Caco-2 (cell line): ENCODE measurements at places on chromosomes 3 and 15. TPM values are rescaled to one million over a fixed set of nuclear protein-coding genes. Genes with fewer than 3 reads are reported as not detected.

CD276 gene
- 70.5 and 74.2 TPM in 2 replicates for total RNA-seq

ZNF639 gene
- 28.6 TPM in 2 replicates for total RNA-seq

ANKRD34C gene
- total RNA-seq, result not detected in 2 replicates

CPB1 gene
- total RNA-seq, result not detected in 2 replicates

LPCAT4 gene
- total RNA-seq, result 35.3 and 37.9 TPM in 2 replicates

DYNLT2B gene
- total RNA-seq, result 10.8 and 12.1 TPM in 2 replicates

ALDH1A3 gene
- 3.9 and 6.6 TPM in 2 replicates for total RNA-seq

CYP8B1 gene
- not detected in 2 replicates for total RNA-seq

SPTSSB gene
- total RNA-seq, result 45.9 and 51.6 TPM in 2 replicates

TPRG1 gene
- 1.5 and 1.6 TPM in 2 replicates for total RNA-seq

LMAN1L gene
- total RNA-seq, result not detected in 2 replicates

ALPK3 gene
- 0.43 and 0.95 TPM in 2 replicates for total RNA-seq

UBP1 gene
- total RNA-seq, result 87.7 and 90.8 TPM in 2 replicates
